ENCODE measurements at places on chromosomes 1 and 21.

GRCh38 chr1:37995751-37996345 lies 6.0 kb upstream of the SF3A3 start:
- peak; percentile 31 for DNase-seq

- no peak for DNase-seq
Observed at GRCh38 chr1:212149566-212149965, 114.0 kb downstream of the DTL start.

DNA sequence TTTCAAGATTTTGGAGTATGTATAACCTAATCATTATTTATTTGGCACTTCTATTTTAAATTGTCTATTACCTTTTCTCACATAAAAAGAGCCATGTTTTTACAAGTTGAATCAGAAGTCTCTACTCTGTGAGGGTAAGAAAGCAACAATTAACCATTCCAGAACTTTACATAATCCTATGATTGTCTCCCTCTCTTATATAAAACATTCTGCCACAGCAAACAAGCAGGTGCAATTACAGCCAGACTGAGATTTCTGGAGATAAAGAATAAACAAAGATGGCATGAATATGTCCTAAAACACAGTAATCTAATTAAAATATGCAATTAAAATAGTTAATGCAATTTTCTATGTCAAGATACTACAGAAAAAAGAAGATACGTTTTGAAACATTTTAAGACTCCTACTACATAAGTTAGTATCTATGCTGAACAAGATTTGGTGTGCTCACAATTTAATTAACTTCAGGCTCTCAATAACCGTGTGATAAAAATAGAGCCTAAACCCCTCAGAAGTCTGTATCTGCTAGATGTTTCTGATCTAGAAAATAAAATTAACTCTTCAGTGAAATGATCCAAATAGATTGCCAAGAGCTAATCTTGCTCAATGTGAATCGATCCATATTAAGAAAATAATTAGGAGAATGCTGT lies 13.7 kb upstream of the TMPRSS15 start:
- no peak for DNase-seq

DNA sequence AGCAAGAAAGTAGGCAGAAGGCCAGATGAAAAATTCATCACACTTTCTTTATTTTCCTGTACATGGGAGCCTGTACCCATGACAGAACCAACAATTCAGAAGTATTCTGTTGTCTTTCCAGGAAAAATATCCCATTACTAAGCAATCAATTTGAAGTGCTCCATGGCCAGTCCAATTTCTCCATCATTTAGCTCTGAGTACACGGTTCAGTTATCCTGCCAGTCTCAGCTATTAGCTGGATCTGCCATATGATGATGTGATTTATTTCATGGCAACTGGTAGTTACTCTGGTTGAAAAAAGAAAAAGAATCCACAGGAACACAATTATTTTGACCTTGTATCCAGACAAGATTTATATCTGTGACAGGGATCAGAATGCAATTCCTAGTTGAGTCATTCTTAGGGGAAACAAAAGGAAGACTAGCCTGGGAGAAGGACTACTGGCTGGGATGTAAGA lies 70.6 kb upstream of the GORAB start:
- no peak for DNase-seq

- DNase-seq = no peak
Observed at GRCh38 chr1:66532798-66533783, 862 bp upstream of the SGIP1 start.

- DNase-seq = no peak
Observed at GRCh38 chr1:73218995-73219546, 936.7 kb upstream of the NEGR1 start.

GRCh38 chr1:27383039-27383605 lies at the start of gene CD164L2:
CD164L2 (minus strand) TSS chr1:27383333; CDS start chr1:27383239, 94 bp downstream.
- no peak for DNase-seq

DNA sequence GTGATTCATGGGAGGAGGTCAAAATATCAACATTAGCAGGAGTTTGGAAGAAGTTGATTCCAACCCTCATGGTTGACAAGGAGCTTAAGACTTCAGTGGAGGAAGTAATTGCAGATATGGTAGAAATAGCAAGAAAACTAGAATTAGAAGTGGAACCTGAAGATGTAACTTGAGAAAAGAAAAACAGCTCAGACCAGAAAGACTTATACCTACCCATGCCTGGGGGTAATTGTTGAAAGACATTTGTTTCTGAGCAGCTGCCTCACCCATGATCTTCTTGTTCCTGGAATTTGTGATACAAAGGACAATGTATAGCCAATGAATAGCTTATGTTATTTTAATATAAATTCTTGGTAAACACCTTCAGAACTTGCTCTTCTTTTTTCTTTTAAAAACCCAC lies 128.6 kb downstream of the LRIG2 start:
- no peak for DNase-seq

DNA sequence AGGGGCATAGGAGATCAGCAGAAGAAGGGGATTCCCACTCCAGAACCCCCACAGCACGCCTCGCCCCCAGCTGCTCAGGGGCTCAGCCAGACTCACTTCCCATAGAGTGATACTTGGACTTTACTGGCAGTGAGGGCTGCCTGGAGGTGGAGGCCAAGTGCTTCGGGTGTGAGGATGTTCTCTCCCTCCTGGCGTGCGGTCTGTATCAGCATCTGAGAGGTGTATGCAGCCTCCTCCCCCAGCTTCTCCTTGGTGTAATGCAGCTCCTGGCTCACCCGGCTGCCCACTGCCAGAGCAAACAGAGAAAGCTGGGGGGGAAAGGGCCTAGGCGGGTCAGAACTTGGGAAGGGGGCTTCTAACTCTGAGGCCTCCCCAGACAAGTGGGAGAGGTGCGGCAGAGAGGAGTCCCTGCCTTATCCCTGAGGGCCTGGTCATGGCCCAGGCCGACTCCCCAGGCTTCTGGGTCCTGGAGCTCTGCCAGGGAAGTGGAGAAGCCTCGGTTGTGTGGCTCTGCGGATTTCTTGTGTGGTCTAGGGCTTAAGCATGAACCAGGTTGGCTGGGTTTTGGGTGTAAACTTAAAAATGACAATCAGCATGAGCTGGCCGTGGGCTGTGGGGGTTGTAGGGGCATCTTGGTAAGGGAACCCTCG lies 10.9 kb downstream of the PTCH2 start:
- DNase-seq = no peak

- DNase-seq = no peak
Observed at GRCh38 chr1:76303340-76303717, 228.8 kb downstream of the ST6GALNAC3 start.

DNA sequence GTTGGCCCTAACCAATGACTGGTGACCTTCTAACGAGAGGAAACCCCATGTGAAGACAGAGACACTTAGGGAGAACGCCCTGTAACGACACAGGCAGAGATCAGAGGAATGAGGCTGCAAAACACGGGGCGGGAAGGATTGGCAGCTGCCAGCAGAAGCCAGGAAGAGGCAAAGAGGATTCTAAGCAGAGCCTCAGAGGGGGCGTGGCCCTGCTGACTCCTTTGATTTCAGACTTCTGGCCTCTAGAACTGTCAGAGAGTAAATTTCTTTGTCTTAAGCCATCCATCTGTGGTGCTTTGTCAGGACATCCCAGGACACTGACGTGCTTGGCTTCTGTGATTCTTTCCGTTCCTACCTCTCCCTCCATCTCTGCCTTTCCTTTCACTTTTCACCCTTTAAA lies 79.3 kb downstream of the SH3BGR start:
- no peak for DNase-seq

DNA sequence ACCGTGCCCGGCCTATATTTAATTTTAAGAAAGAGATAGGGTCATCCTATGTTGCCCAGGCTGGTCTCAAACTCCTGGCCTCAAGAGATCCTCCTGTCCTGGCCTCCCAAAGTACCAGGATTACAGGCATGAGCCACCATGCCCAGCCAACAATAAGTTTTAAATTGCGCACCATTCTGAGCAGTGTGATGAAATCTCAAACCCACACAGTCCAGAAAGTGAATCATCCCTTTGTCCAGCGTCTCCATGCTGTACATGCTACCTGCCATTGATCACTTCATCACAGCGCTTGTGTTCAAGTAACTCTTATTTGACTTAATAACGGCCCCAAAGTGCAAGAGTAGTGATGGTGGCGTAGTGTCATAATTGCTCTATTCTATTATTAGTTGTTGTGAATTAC lies 75.4 kb downstream of the APP start:
- DNase-seq = no peak

- peak; percentile 81 for DNase-seq
Observed at GRCh38 chr21:29287383-29287782, 11.3 kb upstream of the BACH1 start.
